ENCODE measurements at places on chromosomes 12 and 14. TPM values are rescaled to one million over a fixed set of nuclear protein-coding genes. Genes with fewer than 3 reads are reported as not detected.

The LPCAT3 gene
- total RNA-seq = 4.9 TPM

The FGD4 gene
- total RNA-seq = 13.0 TPM

The UNC79 gene
- total RNA-seq = under 0.01 TPM

The GPR65 gene
- total RNA-seq = not detected

The C1R gene
- total RNA-seq = 5.3 TPM

The NANOG gene
- total RNA-seq = not detected

The GPRC5A gene
- 14.3 TPM for total RNA-seq

The ORMDL2 gene
- 21.4 TPM for total RNA-seq

Data from epithelial cell of umbilical artery (primary cell).